Fibroblast of lung (primary cell): ENCODE measurements at places on chromosomes 6 and 20.

GRCh38 chr20:49699200-49699992, 14.3 kb downstream of the B4GALT5 start:
- peaks cover 5% of the 10 kb centered on the region for H3K4me1 ChIP-seq
- no peak overlapping the region for H3K27ac ChIP-seq
- H3K27me3 ChIP-seq, result no peaks in the 10 kb centered on the region
- no peaks in the 10 kb centered on the region for H3K36me3 ChIP-seq

- H3K27me3 ChIP-seq, result no peaks in the 10 kb centered on the region
- no peak for DNase-seq
- no peak overlapping the region for H3K4me3 ChIP-seq
- H3K27ac ChIP-seq, result no peak overlapping the region
- H3K36me3 ChIP-seq, result no peaks in the 10 kb centered on the region
Measured at GRCh38 chr6:91708534-91708933, 1121.7 kb upstream of the MAP3K7 start.

DNA sequence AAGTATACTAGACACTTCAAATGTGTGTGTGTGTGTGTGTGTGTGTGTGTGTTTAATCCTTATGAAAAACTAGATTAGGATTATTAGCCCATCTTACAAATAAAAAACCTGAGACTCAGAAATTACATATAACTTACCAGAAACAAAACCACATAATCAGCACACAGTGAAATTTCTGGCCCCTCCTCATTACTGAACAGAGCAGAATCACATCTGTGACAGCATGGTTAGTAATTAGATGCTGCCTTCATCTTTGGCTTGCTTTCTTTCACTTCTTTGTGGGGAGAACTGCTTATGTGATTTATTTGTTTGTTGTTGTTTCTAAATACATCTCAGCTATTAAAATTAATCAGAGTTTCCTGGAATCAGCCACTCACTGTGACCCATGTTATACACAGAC, 267.1 kb downstream of the TENT5A start:
- H3K4me1 ChIP-seq, result no peaks in the 10 kb centered on the region
- H3K27me3 ChIP-seq, result no peaks in the 10 kb centered on the region
- H3K36me3 ChIP-seq, result no peaks in the 10 kb centered on the region
- DNase-seq, result no peak
- H3K4me3 ChIP-seq, result no peak overlapping the region
- no peak overlapping the region for H3K27ac ChIP-seq

DNA sequence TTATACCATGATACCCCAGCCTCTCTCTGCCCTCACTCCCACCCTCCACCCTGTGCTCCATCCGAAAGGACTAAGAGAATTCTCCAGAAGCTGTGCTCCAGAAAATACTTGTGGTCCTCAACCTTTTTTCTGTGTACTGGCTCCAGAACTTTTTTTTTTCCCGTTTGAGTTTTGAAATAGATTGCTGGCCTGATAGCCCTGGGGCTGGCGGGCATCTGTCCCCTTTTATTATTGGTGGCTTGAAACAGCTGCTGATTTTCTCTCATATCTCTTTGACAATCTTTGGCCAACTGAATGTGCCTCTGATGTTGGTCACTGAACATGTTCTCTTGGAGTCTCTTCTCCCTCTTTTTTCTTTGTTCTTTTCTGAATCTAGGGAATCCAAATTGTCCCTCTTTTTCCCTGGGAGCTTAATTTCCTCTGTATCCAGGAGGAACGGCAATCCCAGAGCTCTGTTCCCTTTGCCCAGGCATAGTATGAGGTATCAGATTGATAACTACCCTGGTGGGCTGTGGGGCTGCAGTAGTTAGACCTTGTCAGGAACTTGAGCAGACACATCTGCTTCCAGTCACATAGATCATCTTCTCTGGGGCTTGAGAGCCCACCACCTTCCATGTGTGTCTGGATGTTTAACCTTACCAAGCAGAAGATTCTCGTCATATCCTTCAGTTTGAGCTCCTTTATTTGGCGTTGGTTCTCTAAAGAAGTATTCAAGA, 1.6 kb downstream of the PPARD start:
- H3K4me1 ChIP-seq, result peaks cover 4% of the 10 kb centered on the region
- H3K27ac ChIP-seq, result peak overlapping the region; percentile 89
- peak overlapping the region; percentile 95 for H3K4me3 ChIP-seq
- no peak for DNase-seq
- H3K36me3 ChIP-seq, result peaks cover 6% of the 10 kb centered on the region

DNA sequence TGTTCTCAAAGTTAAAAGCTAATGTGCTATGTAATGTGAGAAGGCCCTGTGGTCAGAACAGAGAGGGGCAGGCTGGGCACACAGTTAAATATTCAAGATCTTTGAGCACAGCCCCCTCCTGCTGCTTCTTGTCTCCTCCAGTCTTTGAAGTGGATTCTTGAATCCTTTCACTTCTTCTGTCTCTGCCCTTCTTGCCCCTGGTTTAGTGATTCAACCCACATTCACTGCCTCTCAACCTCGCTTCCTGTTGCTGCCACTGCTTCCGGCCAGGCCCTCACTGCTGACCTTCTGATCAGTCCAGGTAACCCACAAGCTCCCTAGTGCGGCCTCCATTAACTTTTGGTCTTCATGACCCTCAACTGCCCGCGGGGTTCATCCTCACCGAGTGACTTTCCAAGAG, 417.3 kb upstream of the NOX3 start:
- no peak for DNase-seq
- H3K4me1 ChIP-seq, result no peaks in the 10 kb centered on the region
- H3K27ac ChIP-seq, result no peak overlapping the region
- H3K36me3 ChIP-seq, result no peaks in the 10 kb centered on the region
- H3K4me3 ChIP-seq, result no peak overlapping the region
- H3K27me3 ChIP-seq, result no peaks in the 10 kb centered on the region

GRCh38 chr6:134636186-134636799, 313.6 kb downstream of the ALDH8A1 start:
- no peaks in the 10 kb centered on the region for H3K36me3 ChIP-seq
- peaks cover 2% of the 10 kb centered on the region for H3K4me1 ChIP-seq
- H3K4me3 ChIP-seq, result no peak overlapping the region
- no peaks in the 10 kb centered on the region for H3K27me3 ChIP-seq
- no peak overlapping the region for H3K27ac ChIP-seq

- H3K36me3 ChIP-seq, result peaks cover 1% of the 10 kb centered on the region
- H3K27me3 ChIP-seq, result no peaks in the 10 kb centered on the region
- H3K4me1 ChIP-seq, result no peaks in the 10 kb centered on the region
- DNase-seq, result no peak
Measured at GRCh38 chr6:25519856-25520255, 132.2 kb upstream of the SCGN start.

DNA sequence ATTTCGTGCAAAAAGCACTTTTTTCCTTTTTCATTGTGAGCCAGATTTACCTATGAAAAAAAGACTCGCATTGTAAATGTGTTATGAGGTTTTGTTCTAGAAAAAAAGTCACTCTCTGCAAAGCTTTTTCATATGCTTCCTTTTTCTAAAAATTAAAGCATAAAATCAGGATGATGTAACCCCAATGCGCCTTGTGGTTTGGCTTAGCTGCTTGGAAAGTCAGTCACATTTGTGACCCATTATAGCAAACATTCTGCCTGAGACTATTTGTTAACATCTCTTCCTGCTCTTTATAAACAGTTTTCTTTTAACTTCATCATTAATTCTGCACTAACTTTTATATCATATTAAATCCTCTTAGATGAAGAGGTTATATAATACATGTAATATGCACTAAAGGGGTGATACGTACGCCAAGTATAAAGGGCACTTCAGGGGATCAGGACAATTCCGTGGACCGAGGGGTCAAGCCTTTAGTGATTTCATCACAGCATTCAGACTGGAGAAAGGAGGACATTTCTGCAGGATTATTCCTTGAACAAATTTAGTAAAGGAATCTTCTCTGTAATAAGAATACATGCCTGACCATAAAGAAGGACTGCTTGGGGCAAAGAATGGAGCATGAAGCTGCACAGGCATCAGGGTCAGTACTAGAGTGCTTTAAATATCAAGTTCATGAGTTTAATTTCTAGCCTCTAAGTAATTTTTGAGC, 48.1 kb upstream of the SMLR1 start:
- no peaks in the 10 kb centered on the region for H3K27me3 ChIP-seq
- H3K4me1 ChIP-seq, result peaks cover 8% of the 10 kb centered on the region
- peak; percentile 82 for DNase-seq
- H3K27ac ChIP-seq, result no peak overlapping the region
- H3K4me3 ChIP-seq, result peak overlapping the region; percentile 12

DNA sequence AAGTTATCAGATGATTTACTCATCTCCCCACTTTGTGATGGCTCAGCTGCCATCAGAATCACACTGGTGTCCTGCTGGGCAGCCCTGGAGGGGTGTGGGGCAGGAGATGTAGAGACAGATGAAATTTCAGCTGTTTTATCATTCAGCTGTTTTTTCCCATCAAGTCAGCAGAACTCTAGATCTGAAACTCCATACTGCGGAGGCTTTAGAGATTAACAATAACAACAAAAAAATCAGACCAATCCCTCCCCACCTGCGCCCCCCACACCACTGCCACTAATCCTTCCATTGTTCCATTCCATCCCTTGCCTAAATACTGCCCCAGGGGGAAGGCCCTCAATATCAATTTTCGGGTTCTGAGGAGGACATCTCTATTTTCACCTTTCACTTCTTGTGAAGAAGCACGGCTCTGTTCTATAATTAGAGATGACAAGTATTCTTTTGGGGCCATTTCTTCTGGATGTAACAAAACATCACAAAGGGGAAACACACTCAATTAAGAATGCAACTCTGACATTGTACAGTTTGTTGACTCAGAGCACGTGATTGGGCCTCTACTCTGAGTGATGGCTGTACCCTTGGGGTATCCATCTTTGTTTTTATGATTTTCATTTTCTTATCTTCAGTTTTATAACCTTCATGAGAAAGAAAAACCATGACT, 396.3 kb downstream of the ZFAND3 start:
- H3K27me3 ChIP-seq, result no peaks in the 10 kb centered on the region
- no peak for DNase-seq
- no peaks in the 10 kb centered on the region for H3K4me1 ChIP-seq
- no peak overlapping the region for H3K27ac ChIP-seq
- H3K36me3 ChIP-seq, result no peaks in the 10 kb centered on the region
- H3K4me3 ChIP-seq, result no peak overlapping the region

DNA sequence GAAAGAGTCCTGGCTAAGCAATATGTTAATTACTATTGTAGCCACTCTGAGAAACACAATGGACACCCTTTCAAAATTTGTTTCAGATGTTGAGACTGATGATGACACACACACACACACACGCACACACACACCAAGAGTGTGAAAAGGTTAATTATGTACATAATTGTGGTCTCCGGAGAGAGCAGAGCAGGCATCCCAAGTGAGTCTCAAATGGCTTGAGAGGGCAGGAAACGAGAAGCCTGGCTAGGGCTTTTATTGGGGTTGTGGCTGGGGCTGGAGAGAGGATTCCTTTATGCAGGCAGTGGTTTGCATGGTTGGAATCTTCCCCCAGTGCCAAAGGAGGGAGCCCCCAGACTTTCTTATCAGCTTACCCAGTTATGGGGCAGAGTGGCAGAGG, 38.2 kb upstream of the NKX2-4 start:
- no peak overlapping the region for H3K4me3 ChIP-seq
- no peak overlapping the region for H3K27ac ChIP-seq
- H3K4me1 ChIP-seq, result peaks cover 2% of the 10 kb centered on the region
- DNase-seq, result peak; percentile 53
- no peaks in the 10 kb centered on the region for H3K27me3 ChIP-seq

GRCh38 chr20:54630582-54630981, 155.2 kb downstream of the DOK5 start:
- H3K27me3 ChIP-seq, result no peaks in the 10 kb centered on the region
- no peak overlapping the region for H3K27ac ChIP-seq
- H3K36me3 ChIP-seq, result no peaks in the 10 kb centered on the region
- DNase-seq, result no peak
- H3K4me1 ChIP-seq, result no peaks in the 10 kb centered on the region
- no peak overlapping the region for H3K4me3 ChIP-seq

- peaks cover 6% of the 10 kb centered on the region for H3K4me1 ChIP-seq
- DNase-seq, result no peak
- no peaks in the 10 kb centered on the region for H3K27me3 ChIP-seq
- no peak overlapping the region for H3K4me3 ChIP-seq
- H3K27ac ChIP-seq, result no peak overlapping the region
Measured at GRCh38 chr6:15426901-15427300, 181.0 kb downstream of the JARID2 start.

DNA sequence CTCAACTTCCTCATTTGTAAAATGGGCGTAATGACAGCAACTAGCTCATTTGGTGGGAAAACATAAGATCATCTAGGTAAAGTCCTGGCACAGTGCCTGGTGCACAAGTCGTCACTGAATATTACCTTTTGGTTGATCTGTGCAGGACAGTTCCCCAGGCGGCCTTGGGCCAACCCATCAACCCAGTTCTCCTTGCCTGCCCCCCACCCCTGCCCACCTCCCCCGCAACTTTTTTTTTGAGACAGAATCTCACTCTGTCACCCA, 99.2 kb downstream of the JPH2 start:
- DNase-seq, result no peak
- H3K4me3 ChIP-seq, result no peak overlapping the region
- peaks cover 4% of the 10 kb centered on the region for H3K4me1 ChIP-seq

DNA sequence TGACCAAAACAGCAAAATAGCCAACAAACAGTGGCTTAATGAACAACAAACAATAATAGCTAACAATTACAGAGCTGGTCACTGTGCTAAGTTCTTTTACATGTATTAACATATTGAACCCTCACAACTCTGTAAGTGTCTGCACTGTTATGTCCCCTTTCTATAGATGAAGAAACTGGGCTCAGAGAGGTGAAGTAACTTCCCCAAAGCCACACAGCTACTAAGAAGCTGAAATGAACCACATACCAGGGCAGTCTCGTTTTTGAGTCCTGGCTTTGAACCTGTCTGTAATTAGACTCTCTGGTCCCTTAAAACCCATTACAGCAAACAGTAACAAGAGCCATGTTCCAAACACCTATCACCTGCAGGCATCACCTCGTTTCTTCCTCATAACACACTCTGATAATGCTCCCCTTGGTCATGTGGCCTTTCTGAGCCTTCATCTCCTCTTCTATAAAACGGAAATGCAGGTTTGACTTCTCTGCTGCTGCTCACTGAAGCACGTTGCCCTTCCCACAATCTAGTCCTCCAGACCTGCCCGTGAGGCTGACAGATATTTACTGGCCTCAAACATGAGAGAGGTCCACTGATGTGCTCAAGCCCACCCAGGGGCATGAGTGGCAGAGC, 23.3 kb downstream of the KCNK15 start:
- H3K4me3 ChIP-seq, result no peak overlapping the region
- H3K27me3 ChIP-seq, result peaks cover 11% of the 10 kb centered on the region
- DNase-seq, result no peak
- H3K36me3 ChIP-seq, result no peaks in the 10 kb centered on the region
